Activated CD8-positive, alpha-beta memory T cell treated with anti-CD3 and anti-CD28 coated beads for 48 hours (primary cell): ENCODE measurements at places on chromosomes 11 and 22.

DNA sequence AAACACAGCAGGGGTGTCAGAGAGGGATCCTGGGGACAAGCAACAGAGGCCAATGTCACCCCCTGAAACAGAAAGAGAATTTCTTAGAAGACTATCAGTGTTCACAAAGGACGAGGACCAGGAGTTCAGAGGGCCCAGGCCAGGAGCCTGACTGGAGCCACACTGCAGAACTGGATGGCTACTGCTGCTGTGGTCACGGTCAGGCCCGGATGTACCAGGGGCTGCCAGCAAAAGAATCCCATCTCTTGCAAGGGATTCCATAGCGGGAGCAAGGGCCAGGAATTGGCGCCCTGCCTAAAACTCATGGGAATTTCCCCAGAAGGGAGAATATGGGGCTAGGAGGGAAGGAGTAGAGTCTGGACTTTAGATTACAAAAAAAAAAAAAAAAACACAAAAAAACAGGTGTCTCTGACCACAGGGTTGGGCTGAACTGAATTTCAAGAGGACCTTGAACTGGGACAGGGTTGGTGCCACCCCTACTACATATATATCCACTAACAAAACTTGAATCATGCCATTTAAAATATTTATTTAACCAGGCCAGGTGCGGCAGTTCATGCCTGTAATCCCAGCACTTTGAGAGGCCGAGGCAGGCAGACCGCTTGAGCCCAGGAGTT, 15.7 kb upstream of the KCTD14 start:
- DNase-seq: no peak

DNA sequence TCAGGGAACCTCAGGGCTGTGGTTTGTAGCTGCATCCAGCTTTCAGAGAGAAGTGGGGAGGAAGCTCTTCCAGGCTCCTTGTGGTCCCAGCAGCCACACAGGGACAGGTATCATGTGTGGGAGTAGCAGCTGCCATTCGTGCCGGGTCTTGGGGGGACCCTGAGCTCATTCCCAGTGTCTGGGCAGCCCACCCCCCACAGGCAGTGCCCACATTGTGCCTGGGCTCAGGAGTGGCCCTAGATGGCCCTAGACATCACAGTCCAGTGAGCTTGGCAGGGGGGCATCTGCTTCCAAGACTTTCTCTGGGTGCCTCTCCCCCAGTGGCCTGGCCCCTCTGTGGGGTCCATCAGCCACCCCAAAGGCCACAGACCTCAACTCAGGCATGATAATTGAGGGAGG, 619.7 kb downstream of the BRD1 start:
- DNase-seq: no peak

DNA sequence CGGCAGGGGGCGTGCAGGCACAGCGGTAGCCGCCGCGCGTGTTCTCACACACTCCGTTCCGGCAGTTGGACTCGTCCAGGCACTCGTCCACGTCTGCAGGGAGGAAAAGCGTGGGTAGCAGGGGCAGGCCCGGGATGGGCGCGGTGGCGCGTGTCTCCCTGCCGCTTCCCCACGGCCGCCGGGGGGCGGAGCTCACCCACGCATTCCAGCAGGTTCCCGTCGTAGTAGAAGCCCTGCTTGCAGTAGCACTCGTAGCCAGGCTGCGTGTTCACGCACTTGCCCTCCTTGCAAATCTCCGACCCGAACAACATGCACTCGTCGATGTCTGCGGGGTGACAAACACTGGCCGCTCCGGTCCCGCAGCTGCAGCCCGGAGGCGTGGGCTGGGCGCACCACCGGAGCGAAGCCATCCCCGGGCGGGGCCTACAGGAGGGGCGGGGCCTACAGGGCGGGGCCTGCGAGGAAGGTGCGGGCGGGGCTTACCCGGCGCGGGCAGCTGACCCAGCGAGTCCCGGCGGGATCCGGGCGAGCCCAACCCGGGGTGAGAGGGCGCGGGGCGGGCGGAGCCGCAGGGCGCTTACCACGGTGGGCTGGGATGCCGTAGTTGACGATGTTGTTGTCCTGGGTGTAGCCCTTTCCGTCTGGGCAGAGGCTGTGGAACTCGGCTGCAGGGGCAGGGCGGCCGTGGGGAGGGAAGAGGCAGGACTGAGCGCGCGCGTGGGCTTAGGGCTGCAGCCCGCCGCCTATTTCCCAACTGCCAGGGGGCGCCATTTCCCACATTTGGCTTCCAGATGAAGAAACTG, 15.6 kb downstream of the SCYL1 start:
- DNase-seq: peak; percentile 90

GRCh38 chr11:43835104-43835503, 45.5 kb upstream of the ALKBH3 start:
- DNase-seq: no peak

DNA sequence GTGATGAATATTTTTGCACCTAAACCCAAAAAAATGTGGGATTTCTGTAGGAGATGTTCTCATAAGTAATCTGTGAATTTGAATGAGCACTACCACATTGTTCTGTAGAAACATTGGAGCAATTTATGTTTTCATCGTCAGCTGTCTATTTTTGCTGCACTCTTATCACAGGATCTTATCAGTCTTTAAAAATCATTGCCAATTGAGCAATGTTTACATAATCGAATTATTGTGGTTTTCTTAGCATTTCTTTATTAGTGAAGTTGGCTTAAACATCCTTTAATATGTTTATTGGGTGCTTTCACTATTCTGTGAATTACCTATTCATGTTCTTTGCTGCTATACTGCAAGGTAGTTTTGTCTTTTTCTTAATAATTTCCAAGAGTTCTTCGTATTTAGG, 37.8 kb downstream of the C11orf96 start:
- no peak for DNase-seq

DNA sequence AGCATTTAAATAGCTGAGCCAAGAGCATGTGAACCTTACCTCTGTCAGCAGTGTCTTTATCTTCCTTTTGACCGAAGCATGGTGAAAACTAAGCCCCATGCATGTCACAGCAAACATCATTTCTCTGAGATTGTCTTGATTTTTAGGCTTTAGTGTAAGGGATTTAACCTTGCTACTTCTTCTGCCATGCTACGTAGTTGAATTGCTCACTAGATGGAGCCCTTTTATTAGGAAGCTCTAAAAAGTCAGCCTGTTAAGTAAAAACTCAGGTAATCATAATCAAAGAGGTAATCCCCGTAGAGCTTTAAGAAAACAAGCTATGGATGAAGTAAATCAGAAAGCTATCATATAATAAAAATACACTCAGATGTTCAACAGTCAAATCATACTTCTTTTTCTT, 149.5 kb downstream of the PGR start:
- DNase-seq: no peak

- no peak for DNase-seq
These were observed 2.0 kb downstream of the KCNC1 start for GRCh38 chr11:17736579-17736893.

- no peak for DNase-seq
These were observed 751.2 kb downstream of the JRKL start for GRCh38 chr11:97140885-97141494.

DNA sequence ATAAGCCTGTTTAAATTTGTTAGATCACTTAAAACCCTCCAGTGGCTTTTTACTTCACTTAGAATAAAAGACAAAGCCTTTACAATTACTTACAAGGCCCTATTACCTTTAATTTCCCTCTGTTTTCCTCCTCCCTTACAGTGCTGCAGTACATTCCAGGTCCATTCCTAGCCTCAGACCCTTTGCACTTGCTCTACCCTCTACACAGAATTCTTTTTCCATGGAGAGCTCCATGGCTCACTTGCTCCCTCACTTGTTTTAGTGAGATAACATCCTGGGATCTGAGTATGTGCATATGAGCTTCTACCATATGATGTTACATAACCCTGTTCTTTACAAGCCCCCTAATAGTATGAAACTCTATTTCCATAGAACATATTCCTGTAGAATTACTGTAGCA, 24.4 kb downstream of the ZNF214 start:
- no peak for DNase-seq

- no peak for DNase-seq
These were observed 12.0 kb downstream of the FRMD8 start for GRCh38 chr11:65398362-65398910.

GRCh38 chr11:67434395-67434881, 3.0 kb downstream of the PTPRCAP start:
- DNase-seq: no peak

DNA sequence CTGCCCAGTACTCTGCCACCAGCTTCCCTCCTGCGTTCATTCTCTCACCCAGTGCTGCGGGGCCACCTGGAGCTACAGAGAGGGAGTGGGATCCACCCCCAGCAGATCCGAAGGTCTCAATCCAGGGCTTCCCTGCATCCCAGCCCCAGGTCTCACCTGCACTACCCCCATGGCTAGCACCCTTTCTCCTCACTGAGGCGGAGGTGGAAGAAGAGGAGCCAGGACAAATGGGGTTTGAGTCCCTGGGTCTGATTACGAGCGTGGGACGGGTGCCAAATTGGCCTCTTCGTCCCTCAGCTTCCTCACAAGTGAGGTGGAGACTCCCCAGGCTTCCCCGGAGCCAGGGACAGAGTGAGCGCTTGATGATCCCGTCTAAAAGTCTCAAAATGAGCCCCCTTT, 64.2 kb downstream of the NFAM1 start:
- DNase-seq: no peak

DNA sequence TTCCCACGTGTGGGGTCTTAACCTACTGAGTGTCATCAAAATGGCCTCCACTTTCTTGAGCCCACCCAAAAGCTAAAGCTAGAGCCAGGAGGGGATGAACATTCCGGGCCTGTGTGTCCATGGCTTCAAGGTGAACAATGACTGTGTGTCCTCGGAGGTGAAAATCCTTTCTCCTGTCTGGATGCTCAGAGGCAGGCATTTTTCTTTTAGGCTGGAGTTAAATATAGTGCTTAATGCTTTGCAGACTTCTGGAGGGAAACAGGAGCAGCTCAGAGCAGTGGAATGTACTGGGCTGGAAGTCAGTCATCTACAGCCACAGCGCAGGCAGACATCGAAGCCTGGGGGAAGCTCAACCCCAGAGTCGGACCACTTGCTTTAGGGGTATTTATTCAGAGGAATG, 68.6 kb upstream of the TMEM45B start:
- DNase-seq: no peak

- DNase-seq: no peak
These were observed 54.8 kb downstream of the NAT10 start for GRCh38 chr11:34160049-34160721.

DNA sequence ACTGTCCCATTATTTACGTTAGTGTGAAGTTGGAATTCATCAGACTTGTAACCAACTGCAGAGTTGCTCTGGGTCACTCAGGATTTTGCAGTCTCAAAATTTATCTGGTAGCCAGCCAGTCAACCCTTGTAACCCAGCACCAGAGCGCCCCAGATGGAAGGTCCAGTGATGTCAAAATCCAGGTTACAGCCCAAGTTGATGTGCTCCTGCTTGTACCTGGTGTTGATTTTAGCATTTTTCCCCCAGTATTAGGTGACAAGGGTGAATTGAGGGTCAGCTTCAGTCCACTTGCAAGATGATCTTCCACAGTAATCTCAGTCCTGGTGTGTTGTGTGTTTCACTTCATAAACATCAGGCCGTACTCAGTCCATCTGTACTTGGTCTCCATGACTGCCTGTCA, 7.5 kb downstream of the TIMM10B start:
- DNase-seq: no peak

GRCh38 chr11:131025020-131025419, 108.7 kb upstream of the SNX19 start:
- no peak for DNase-seq

GRCh38 chr11:117074119-117074518, 24.1 kb downstream of the SIK3 start:
- no peak for DNase-seq

GRCh38 chr11:118608360-118609227, 1.2 kb downstream of the PHLDB1 start:
- peak; percentile 27 for DNase-seq

GRCh38 chr11:125313271-125314219, 149.0 kb downstream of the PKNOX2 start:
- DNase-seq: no peak
